ENCODE measurements at places on chromosomes 2 and 18.

GRCh38 chr18:35136248-35136647 is 95.0 kb downstream of the MAPRE2 start:
- DNase-seq, result no peak

- no peak for DNase-seq
Measured at GRCh38 chr2:74050151-74050550, 65.4 kb downstream of the TET3 start.

GRCh38 chr2:102313025-102313424 is 1.7 kb downstream of the IL1RL1 start:
- DNase-seq, result no peak

- DNase-seq, result no peak
Measured at GRCh38 chr18:11392292-11392691, 217.1 kb upstream of the SLC35G4 start.

- DNase-seq, result no peak
Measured at GRCh38 chr18:39793609-39794008, 2161.4 kb upstream of the PIK3C3 start.

GRCh38 chr2:53036196-53036595 is 731.4 kb upstream of the CHAC2 start:
- no peak for DNase-seq

GRCh38 chr2:71782323-71782722 is 329.0 kb downstream of the DYSF start:
- DNase-seq, result no peak

GRCh38 chr2:227033471-227034148 is 130.4 kb downstream of the COL4A4 start:
- no peak for DNase-seq

GRCh38 chr2:52794581-52794980 is 973.0 kb upstream of the CHAC2 start:
- DNase-seq, result no peak

- no peak for DNase-seq
Measured at GRCh38 chr2:235343869-235344268, 150.0 kb upstream of the AGAP1 start.

- DNase-seq, result no peak
Measured at GRCh38 chr2:220279840-220280239, 652.4 kb downstream of the SLC4A3 start.

DNA sequence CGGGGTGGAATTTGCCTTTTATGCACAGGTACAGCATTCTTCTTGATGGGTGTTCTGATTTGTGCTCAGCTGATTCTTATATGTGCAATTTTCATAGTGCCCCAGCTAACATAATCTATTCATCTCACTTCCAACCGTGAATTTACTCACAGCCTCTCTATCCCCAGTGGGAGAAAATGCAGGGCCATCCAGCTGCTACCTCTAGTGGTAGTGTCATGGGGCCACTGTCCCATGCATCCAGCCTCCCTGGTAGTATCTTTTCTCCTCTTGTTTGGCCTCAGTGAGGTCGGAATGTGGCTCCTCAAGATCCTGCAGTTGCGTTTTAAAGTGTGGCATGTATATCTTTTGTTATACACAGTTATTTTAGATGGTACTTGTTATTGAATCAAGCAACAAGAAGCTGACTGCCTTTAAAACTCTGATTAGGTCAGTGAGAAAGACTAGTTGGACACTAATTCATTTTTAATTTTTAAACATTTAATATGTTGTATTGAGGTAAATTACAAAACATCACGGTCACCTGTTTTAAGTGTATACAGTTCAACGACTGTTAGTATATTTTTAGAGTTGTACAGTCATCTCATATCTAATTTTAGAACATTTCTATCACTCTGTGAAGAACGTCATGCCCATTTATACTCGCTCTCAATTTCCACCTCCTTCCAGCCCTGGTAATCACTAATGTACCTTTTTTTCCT is 67.9 kb upstream of the TXNDC2 start:
- no peak for DNase-seq

GRCh38 chr18:68703326-68703725 is 11.6 kb downstream of the TMX3 start:
- no peak for DNase-seq

- DNase-seq, result no peak
Measured at GRCh38 chr2:225472161-225472560, 72.7 kb downstream of the NYAP2 start.

GRCh38 chr2:227106845-227107759 is 56.9 kb downstream of the COL4A4 start:
- DNase-seq, result no peak

DNA sequence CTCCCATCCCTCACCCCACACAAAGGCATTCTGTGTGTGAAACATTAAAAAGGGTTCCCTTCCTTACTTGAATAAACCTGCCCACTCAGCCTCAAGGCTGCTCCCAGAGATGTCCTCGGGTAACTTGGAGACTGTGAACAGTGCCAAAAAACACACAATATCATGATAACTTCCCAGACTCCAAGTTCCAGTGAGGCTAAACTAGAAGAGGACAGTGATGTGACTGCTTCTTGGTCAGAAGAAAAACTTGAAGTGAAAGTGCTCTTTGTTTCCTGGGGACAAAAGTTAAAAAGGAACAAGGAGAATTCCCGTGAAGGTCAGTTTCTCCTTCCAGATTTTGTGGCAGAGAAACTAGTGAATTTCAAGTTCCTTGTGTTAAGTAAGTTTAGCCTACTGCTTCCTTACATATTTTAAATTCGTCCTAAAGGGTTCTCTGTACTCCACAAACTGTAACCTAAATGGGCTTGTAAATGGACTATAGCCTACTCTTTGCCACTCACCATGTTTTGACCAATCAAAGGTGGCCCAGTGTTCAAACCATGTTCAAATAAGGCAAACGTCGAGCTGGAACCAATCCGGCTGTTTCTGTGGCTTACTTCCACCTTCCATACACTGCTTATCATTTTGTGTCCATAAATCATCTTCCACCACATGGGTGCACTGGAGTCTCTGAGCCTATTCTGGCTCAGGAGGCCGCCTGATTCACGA is 20.4 kb downstream of the TPRKB start:
- no peak for DNase-seq

DNA sequence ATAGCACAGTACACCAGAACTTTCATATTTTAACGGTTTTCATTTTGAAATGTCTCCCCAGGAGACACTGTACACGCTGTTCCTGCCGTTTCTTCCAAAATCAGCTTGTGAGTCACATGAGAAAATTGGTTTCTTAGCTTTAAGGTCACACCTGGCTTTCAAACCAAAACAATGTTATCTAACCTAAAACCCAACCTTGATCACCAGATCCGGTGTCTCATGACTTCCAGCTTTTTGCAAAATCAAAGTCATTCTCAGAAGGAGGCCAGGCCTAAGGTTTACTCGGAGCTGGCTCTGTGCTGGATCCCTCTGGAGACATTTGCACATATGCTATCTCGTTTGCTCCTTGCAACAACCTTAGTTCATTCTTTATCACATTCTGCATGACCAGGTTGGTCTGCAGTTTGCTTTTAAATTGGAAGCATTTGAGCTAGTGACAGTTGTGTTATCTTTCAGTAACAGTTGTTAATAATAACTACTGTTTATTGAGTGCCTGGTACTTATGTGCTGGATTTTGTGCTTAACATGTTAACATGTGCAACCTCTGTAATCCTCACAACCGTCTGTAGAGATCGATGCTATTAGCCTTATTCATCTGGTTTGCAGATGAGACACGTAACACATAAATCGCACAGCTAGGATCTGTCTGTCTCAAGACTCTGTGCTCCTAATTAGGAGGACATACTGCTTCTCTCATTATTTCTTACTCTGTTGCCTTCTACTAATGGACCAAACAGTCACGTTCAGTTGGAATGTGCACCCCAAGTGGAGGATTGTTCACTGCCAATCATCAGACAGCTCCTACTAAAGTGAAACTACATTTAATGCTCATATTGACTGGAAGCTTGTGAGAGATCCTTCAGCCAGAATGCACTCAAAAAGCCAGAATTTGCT is 105.5 kb downstream of the RNF144A start:
- no peak for DNase-seq

DNA sequence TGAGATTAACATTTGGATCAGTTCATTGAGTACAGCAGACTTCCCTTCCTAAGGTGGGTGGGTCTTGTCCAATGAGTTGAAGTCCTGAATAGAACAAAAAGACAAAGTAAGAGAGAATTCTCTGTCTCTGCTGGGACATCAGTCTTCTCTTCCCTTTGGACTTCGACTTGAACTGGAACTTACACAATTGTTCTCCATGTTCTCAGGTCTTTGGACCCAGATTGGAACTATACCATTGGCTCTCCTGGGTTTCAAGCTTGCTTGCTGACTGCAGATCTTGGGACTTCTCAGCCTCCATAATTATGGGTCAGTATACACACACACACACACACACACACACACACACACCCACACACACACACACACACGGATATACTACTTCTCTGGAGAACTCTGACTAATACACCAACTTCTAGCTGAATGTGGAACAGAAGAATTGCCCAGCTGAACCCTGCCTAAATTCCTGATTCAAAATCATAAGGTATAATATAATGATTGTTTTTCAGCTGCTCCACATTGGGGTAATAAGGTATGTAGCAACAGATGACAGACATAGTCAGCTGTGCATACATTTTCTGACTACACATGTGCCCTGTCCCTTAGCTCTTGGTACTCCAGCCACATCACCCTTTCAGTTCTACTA is 214.0 kb downstream of the TGIF1 start:
- DNase-seq, result no peak

DNA sequence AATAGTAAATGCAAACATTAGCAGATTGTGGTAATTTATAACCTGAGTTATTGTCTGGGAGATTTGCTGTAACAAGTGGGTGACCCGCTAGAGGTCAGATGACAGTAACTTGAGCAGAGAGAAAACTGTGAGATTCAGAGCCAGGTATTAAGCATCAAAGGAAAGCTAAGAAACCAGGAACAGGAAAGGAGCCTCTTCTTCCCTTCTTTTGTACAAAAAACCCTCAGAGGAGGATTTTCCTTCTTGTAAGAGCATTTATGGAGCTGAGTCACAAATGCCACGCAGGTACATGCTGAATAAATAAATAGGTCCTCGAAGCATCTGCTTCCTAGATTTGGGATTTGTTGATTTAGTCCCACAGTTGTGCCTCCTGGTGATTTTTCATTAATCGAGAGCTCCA is 146.5 kb downstream of the SH3BP4 start:
- DNase-seq, result no peak

DNA sequence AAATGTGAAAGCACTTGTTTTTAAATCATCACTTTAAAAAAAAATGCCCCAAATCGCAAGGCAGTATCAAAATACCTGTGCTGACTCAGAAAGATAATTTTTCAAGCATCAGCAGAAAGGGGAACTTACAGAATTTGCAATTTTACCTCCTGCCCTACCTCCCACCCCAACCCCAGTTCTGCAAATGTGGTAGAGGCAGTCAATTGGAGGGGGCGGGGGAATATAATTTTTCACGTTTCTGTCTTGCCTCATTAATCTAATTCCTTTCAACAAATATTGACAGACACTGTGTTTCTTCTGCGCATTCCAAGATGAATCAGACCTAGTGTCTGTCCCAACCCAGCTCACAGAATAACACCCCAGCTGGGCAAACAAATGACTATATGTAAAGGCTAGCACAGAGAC is 76.8 kb downstream of the ALPK2 start:
- DNase-seq, result no peak

DNA sequence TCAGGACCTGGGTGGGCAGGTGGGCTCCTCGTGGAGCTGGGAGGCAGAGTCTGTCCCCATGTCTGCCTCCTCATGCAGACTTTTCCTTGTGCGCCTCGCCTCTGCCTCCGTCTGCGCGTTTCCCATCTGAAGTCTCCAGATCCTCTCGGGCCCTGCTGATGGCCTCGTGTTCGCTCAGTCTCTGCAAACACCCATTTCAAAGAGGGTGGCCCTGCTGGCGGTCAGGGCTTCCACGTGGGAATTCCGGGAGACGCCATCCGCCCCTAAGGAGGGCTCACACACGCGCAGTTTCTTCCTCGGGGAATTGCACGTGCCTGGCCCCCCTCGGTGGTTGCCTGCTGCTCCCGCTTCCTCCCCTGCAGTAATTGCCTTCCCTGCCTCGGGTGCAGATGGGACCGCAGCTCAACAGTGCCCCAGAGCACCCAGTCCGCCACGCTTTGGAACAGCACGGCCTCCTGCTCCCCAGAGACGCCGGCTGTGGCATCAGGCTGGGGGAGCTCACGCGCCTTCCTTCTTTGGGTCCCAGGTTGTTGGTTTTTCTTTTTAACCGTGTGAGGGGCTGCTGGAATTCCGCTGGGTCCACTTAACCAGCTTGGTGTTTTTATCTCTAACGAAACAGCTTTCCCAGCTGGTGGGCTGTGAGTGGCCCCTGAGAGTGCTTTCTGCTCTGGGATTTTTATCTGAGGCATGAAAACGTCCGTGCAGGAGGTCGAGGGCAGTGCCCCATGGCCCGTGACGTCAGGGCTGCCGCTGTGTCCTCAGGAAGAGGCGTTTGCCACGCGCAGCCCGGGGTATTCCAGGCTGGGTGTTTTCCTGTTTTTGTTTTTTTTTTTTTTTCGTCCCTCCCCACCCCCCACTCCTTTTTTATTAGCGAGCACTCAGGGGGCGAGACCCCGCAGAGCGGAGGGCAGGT is 16.1 kb downstream of the NFATC1 start:
- no peak for DNase-seq

DNA sequence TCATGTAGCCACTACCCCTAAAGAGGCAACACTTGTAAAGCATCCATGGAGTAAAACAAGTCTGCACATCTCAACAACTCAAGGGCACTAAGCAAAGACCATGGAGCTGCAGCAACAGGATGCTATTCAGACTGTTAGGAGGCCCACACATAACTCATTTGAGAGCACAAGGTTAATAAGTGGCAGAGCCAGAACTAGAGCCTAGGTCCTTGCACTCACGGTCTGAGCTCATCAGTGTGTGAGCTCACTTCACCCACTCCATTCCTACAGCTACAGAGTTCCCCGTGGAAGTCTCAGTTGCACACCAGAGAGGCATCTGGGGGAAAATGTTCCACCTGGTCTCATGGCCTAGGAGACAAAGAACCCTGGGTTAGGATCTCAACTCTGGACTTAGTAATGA is 35.0 kb downstream of the TTC32 start:
- DNase-seq, result no peak

DNA sequence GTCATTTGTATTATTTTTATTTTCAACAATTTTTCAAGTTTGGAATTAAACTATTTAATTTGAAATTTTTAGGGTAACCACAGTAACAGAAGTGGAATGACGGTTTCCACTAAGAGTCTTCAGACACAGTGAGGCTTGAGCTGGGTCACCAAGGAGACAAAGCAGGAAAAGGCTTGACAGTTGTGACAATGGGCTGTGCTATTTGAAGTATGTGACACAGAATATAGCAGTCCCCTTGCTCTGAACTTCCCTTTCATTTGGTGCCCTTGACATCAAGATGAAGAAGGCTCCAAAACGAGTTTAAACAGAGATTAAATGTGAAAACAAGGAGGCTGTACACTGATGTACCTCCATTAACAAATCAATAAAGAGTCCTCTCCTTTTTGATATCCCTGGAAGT is 265.4 kb upstream of the DLGAP1 start:
- DNase-seq, result no peak

DNA sequence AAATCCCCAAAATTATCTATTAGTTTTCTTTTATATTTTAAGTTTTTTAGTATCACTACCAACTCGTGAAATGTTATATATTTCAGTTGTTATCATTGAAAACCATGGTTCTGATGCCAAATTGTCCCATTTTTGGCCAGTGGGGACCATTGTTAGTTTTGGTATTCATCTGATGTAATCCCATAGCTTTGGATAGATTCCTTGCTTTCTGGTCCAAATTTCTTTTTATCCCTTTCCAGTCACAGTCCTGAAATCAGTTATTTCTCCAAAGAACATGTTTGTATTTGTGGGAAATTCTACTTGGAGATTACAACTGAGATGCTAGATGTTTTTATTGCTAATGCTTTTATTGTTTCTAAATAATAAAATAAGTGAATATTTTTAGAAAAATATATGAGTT is 976.8 kb upstream of the CRIM1 start:
- no peak for DNase-seq
